ENCODE measurements at places on chromosomes 5 and 9.
A peak's percentile ranks its signal among the peaks of the same experiment; 100 is the strongest.

DNA sequence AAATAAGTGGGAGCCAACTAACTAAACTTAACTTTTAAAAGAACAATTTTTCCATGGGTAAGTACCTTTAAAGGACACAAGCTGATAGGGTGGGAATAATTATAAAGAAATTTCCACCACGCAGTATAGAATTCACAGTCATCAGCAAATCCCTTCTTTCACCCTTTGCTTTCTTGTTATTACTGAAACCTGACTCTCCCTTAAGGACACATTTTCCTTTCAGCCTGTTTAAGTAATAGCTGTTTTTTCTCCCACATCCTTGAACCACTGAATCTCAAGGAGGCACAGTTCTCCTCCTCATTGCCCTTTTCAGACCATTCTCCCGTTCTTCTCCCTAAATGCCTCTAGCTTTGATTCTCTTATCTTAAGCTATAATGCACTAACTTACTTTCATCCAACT is 6.3 kb downstream of the C5orf15 start:
- no peak for DNase-seq

DNA sequence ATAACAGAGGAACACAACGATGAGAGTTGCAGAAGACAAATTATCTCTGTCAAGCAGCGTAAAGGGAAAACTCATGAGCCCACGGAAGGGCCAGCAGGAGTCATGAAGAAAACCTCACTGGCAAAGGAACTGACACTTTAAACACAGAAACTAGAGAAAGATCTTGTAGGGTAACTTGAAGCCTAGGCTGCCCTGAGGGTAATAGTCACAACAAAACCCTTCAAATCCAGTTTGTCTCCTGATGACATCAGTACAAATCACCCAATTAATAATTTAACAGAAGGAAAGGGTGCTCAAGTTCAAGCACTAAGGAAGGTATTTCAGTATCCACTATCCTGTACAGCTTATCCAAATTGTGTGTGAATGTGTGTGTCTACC is 549.1 kb downstream of the MTRR start:
- no peak for DNase-seq

GRCh38 chr9:26331223-26331622 is 561.4 kb downstream of the CAAP1 start:
- no peak for DNase-seq

DNA sequence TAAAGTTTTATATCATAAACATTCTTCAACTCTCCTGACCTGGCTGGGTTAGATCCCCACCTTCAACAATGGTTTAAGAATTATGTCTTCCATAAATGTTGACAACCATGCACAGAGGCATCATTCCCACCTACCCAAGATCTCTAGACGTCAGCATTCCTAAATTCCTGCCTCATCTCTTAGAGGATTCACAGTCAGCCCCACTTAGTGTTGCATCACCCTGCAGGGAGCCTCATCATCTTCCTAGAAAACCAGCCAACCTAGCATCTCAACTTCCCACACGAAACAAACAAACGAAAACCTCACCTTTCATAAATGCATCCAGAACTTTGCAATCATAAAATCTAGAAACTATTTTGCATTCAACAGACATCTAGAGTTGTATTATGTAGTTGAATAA is 816.1 kb upstream of the C9orf72 start:
- DNase-seq, result no peak

GRCh38 chr5:27318701-27319100 is 280.3 kb upstream of the CDH9 start:
- DNase-seq, result no peak

DNA sequence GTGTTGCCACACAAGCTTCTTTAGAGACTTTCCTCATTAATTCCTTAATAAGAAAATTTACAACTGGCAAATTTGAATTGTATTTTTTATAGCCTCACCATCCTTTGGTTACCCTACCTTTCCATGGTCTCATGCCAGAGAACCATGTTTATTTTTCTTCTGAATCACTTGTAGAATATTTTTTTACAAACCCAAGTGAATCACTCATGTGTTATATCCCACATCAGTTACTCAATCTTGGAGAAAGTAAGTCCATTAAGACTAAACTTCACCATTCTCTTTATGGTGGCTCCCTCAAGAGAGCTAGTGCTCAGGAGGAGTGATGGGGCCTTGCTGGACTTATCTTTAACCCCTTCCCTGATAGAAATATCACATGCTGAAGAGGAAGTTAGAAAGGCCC is 128.9 kb downstream of the SUSD1 start:
- DNase-seq, result peak; percentile 65

DNA sequence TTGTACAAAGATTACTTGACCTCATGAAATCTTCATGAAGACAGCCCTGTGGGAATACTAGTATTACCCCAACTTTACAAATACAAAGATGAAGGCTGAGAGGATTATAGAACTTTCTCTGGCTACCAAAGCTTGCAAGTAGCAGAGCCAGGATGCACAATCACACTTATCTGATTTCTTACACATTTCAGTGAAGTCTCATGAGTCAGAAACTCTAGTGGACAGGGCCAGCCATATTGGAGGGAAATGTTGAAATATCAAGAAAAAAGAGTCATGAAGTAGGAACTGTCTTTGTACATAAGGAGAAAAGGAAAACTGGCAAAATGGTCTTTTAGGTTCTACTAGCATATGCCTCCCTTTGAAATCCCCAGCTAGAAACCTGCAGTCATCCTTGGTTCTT is 369.6 kb upstream of the WWC1 start:
- no peak for DNase-seq

DNA sequence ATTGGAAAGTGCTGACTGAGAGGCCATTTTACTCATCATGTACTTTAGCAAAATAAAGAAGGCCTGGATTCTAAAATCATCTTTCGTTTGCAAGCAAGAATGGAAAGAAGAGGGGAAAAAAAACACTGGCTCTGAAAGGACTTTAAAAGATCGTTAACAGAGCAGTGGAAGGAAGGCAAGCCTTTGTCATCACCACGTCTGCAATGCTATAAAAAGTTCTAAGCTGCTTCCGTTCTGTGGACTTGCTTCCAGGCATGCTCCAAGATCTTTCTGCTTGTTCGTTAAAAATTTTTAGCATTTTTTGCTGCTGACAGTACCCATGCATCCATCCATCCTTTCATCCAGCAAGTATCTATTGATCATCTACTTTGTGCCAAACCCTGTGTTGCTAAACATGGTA is 226.5 kb downstream of the GABBR2 start:
- DNase-seq, result no peak

DNA sequence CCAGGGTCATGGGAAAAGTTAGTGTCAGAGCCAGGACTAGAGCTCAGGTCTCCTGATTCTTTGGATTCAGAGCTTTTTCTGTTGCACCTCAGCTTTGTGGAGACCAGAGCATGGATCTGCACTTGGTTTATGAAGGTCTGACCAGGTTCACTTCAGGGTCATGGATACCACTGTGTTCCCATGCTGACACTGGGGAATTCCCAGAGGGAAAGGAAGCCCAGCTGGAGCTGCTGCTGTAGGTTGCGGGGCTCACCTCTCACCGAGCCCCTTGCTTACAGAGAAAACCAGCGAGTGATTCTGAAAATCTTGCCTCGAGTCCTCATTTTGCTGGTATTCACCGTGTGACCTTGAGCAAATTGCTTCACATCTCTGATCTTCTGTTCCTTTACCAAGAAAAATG is 83.0 kb downstream of the RGS3 start:
- DNase-seq, result no peak

DNA sequence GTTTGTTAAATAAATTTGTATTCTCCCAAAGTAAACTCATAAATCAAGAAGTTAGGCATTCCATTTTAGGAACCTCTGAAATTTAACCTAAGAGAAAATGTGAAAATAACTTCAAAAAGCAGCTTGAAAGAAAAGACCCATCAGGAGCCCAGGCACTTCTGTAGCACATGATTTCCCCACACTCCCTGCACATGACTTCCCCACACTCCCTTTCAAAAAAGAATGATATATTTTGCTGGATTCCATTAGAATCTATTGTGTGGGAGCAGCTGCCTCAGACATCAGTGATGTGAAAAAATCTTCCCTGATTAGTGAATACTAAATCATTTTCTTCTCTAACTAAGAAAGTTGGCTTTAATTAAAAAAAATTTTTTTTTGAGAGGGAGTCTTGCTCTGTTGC is 83.3 kb downstream of the GLDC start:
- DNase-seq, result no peak

DNA sequence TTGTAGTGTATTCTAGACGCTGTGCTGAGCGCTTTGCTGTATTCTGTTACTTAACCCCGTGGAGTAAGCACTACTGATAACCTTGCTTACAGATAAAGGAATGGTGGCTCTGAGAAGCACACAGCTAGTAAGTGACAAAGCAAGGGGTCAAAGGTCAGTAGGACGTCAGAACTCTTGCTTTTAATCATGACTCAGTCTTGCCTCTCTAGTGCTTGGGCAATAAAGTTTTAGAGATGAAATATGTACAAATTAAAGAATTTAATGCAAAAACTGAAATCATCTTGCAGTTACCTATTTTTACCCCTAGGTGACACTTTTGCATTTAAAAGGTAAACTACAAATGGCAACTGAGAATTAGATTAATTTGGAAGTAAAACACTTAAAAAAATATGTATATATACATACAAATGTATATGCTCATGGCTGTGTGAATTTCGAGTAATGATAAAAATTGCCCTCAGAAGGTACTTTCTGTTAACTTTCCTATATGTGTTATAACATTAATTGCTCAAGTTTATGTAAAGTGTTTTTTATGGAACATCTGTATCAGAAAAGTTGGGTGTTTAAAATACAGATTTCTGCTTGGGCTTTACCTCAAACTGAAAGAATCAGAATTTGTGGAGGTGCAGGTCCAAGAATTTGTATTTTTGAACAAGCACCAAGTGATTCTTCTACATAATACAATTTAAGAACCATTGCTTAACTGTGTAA is 175.1 kb upstream of the DAB2 start:
- peak; percentile 21 for DNase-seq

GRCh38 chr9:16386827-16387077 is 483.7 kb downstream of the BNC2 start:
- no peak for DNase-seq

DNA sequence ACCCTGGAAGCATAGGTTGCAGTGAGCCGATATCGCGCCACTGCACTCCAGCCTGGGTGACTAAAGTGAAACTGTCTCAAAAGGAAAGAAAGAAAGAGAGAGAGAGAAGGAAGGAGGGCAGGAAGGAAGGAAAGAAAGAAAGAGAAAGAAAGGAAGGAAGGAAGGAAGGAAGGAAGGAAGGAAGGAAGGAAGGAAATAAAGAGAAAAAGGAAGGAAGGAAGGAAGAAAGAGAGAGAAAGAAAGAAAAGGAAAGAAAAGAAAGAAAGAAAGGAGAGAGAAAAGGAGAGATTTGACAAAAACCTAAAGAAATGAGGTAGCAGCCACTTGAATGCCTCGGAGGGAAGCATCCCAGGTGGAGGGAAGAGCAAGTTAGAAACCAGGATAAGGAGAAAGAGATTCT is 44.6 kb downstream of the MSX2 start:
- no peak for DNase-seq

GRCh38 chr5:11251247-11251646 is 490.2 kb upstream of the DAP start:
- peak; percentile 68 for DNase-seq

GRCh38 chr9:123319541-123320339 is 36.3 kb upstream of the CRB2 start:
- DNase-seq, result no peak

GRCh38 chr5:107468276-107468675 is 202.5 kb downstream of the EFNA5 start:
- DNase-seq, result no peak

DNA sequence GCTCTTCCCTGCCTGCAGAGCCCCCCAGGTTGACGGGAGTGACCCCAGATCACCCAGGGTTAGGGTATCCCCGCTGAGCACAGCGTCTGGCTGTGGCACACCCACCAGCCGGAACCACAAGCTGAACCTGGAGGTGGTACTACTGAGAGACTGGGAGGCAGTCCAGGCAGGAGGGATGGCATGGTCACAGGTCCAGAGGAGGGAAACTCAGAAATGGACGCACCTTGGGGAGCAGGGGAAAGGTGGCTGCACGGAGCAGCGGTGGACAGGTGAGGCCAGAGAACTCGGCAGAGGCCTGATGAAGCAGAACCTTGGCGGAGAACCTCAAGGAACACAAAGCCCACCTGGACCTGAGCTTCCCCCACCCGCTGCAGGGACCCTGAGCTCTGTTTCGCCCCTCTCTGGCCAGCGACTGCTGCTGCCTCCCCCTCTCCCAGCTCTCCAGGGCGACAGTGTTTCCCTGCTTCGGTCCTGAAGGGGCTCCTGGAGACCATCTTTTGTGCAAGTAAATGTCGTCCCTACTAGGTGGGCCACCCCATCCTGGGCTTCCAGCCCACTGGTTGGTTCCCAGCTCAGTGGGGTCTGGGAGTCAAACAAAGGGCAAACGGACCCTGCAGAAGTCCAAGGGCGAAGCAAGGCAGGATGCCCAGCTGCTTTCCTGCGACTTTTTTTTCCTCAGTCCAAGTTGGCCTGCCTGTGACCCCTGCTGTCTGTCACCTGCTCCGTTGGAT is 845 bp downstream of the ADGRD2 start:
- DNase-seq, result no peak

GRCh38 chr9:135077497-135078200 is 9.8 kb upstream of the OLFM1 start:
- peak; percentile 44 for DNase-seq
